Glutamatergic neuron (in vitro differentiated cells): ENCODE measurements at places on chromosomes 3 and 15.

DNA sequence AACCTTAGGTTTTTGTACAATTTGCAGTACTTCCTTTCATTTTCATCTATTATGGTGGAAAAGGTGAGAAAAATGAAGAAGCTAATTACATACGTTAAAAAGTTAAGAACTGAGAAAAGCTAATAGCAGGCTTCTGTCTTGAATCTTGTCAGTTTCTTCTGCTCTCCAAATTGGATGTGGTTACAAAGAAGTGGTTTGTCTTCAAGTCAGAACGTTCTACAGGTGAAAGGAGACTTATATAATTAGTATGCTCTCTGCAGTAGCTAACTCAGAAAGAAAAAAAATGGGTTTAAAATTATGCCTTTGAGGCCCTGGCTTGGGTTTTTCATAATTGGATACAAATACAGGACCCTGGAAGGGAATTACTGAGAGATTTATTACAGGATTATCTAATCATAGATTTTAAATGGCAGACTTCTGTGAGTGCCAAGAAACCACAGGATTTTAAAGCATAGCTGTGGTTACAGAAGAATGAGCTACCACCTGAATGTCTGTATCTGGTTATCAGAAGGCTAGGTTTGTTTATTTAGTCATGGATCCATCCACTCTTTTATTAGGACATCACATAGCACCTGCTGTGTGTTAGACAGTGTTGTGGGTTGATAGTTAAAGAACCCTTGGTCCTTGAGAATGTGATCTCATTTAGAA is 528.1 kb upstream of the MCTP2 start:
- no peaks in the 10 kb centered on the region for H3K27me3 ChIP-seq
- no peak overlapping the region for H3K4me3 ChIP-seq
- no peak for DNase-seq
- peaks cover 5% of the 10 kb centered on the region for H3K36me3 ChIP-seq

GRCh38 chr3:153319705-153320554 is 157.9 kb downstream of the RAP2B start:
- H3K4me3 ChIP-seq, result no peak overlapping the region
- DNase-seq, result no peak
- peaks cover 3% of the 10 kb centered on the region for H3K27me3 ChIP-seq
- no peaks in the 10 kb centered on the region for H3K4me1 ChIP-seq
- H3K27ac ChIP-seq, result no peak overlapping the region

- peak overlapping the region; percentile 80 for H3K4me3 ChIP-seq
- H3K27me3 ChIP-seq, result peaks cover 7% of the 10 kb centered on the region
- peak overlapping the region; percentile 74 for H3K27ac ChIP-seq
Observed at GRCh38 chr15:55289011-55289745, 435 bp downstream of the RAB27A start.

GRCh38 chr15:88391006-88391405 is 76.2 kb downstream of the MRPL46 start:
- peaks cover under 1% of the 10 kb centered on the region for H3K4me1 ChIP-seq
- peaks cover 15% of the 10 kb centered on the region for H3K27me3 ChIP-seq
- H3K27ac ChIP-seq, result no peak overlapping the region
- H3K36me3 ChIP-seq, result peaks cover 6% of the 10 kb centered on the region
- DNase-seq, result no peak

- no peak overlapping the region for H3K4me3 ChIP-seq
- no peak overlapping the region for H3K27ac ChIP-seq
- DNase-seq, result no peak
- H3K36me3 ChIP-seq, result no peaks in the 10 kb centered on the region
- peaks cover 4% of the 10 kb centered on the region for H3K27me3 ChIP-seq
Observed at GRCh38 chr15:77014132-77015081, 19.5 kb downstream of the PSTPIP1 start.

DNA sequence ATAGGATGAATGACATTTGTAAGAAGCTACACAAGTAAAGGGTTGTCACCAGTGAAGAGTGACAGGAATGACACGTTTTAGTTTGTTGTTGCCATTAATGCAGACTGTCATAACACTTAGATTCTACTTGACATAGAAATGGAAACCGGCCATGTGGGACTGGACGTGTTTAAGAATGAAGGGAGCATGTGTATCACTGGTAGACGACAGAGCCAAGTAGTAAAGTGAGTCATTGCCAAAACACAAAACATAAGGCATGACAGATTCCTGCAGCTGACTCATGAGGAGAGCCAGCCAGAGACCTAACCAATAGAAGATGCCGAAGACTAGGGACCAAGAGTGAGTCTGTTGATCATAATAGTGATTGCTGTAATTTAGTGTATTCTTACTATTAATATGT is 106.2 kb upstream of the PLAAT1 start:
- peaks cover 2% of the 10 kb centered on the region for H3K4me1 ChIP-seq
- no peak overlapping the region for H3K4me3 ChIP-seq
- H3K36me3 ChIP-seq, result no peaks in the 10 kb centered on the region
- no peak for DNase-seq
- H3K27me3 ChIP-seq, result no peaks in the 10 kb centered on the region
